Effector CD8-positive, alpha-beta T cell (primary cell): ENCODE measurements at places on chromosomes 1 and 21.

DNA sequence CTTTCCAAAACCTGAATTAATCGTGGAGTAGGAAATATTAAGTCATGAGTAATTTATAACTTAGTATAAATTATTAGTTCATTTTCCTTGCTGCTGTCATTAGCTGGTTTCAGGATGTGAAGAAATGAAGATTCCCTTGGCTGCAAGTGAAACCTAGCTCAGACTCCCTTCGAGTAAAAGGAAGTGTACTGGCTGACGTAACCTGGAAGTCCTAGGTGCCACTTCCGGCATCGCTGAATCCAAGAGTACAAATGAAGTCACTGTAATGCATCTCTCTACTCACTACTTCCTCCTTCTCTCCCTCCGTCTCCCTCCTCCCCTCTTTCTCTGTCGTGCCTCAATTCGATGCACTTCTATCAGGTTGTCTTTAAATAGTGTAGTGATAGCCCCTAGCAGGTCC, 28.8 kb downstream of the ZP4 start:
- no peak for DNase-seq

DNA sequence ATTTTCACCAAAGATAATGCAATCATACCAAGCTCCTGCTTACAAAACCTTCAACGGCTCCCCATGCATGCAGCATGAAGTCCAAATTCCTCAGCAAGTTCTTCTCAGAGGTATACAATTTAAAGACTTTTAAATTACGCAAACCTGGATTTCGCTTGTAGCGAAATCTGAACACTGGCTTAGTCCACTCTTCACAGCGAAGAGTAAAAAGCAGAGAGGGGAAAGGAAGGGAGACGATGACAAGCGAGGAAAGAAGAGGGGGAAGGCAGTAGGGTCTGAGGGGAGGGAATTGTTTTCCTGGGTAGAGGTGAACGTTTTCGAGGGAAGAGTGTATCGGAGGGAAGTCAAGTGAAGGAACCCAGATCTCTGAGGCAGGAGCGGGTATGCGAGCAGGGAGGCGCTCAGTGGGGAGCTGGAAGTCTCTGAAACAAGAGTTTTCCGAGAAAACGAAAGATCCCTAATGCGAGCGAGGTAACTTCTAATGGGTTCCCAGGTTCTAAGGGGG, 790 bp downstream of the TESK2 start:
- DNase-seq = no peak

GRCh38 chr1:158203693-158204457, 23.2 kb downstream of the CD1D start:
- DNase-seq = no peak

DNA sequence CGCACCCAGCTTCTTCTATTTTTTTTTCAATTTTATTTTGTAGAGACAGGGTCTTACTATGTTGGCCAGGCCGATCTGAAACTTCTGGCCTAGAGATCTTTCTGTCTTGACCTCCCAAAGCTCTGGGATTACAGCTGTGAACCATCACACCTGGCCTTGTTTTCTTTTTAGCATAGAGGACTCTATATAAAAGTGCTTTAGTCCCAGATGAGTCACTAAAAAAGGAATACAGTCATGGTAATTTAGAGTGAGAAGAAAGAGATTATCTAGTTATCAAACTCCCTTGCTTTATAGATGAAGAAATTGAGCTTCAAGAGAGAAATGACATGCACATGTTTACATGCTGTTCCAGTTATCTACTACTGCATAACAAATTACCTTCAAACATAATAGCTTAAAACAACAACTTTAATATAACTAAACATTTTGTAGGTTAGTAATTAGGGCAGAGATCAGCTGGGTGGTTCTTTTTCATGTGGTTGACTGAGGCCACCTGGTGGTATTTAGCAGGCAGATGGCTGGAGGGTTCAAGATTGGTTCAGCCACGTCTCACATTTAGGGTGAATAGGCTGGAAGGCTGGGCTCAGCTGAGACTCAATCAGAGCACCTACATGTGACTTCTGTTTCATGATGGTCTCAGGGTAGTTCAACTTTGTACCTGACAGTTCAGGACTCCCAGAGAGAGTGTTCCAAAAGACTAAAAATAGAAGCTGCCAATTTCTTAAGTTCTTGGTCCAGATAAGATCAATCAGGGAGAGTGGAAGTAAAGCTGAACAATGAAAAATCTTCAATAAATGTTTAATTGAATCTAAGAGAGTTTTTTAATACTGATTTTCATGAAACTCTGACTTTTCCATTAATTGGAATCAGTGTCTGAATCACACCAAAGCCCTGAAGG, 16.9 kb upstream of the MTF2 start:
- DNase-seq = no peak

DNA sequence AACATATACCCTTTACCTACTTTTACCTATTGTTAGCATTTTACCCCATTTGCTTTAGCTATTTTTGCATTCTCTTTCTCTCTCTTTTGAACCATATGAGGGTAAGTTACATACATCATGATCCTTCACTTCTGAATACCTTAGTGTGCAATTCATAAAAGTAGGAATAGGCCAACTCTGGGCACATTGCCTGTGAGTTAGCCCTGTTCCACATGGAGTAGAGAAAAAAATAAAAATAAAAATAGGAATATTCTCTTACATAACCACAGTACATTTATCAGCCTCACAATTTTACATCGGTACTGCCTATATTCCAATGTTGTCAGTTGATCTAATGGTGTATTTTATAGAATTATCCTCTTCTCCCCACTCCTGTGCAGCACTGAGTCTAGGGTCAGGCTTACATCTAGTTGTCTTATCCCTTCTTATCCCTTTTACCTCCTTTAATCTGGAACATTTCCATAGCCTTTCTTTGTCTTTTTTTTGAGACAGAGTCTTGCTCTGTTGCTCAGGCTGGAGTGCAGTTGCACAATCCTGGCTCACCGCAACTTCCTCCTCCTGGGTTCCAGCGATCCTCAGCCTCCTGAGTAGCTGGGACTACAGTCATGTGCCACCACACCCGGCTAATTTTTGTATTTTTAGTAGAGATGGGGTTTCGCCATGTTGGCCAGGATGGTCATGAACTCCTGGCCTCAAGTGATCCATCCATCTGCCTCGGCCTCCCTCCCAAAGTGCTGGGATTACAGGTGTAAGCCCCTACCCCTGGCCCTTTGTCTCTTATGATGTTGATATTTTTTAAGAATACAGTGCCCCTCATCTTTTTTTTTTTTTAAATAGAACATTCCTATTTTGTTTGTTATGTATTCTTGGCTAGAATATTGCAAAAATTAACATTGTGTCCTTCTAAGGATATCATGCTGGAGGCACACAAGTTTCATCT, 11.1 kb upstream of the SLC30A1 start:
- no peak for DNase-seq

- no peak for DNase-seq
Measured at GRCh38 chr1:61073871-61074270, 8.5 kb upstream of the NFIA start.

GRCh38 chr1:164562947-164563520, 4.0 kb downstream of the PBX1 start:
- DNase-seq = no peak

GRCh38 chr1:65308781-65309303, 501 bp upstream of the DNAJC6 start:
- DNase-seq = no peak

DNA sequence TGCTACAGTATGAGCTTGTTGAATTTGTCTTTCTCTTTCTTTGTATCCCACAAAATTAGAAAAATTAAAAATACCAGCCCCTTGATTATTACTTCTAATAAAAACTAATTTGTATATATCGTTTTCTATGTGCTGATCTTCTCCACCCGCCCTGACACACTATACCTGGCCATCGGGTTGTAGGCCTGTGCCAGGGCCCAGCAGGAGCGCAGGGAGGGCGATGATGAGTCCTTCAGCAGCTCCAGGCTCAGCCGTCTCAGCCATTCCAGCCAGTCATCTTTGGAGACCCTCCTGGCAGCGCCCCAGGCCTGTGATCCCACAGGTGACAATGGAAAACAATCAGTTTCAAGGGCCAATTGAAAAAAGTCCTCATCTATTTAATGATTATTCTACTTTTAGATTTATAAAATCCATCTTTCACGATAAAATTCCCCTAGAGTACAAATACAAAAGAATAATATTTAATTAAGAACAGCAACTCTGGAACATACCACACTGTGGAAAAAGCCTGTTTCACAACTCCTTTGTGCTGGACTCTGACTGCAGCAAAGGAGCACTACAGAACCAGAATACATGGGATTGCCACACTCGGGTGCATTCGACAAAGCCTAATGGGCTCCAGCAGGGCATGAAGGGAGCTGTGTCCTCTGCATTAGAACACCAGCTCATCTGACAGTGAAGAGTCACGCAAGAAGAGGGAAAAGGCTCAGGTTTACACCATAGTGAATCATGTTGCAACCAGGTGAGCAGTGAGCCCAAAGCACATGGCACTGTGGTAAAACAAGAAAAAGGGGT, 15.4 kb downstream of the ANGPTL7 start:
- no peak for DNase-seq

DNA sequence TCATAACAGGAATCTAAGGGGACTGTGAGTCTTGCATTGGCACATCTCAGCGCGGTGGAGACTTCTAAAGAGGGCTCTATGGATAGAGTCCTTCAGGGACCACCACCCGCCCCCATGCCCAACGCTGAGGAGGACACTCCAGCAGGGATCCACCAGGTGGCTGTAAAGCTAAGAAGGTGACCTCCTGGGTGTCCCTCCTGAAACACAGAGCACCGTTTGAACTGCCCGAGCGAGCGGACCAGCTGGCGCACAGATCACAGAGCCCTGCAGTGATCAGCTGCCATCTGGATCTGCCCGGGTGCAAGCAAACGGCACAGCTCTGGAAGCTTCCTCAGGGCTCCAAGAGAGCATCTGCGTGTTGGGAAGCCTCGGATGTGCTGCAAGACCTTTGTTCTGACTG, 51.3 kb upstream of the LYST start:
- DNase-seq = no peak

GRCh38 chr1:208180421-208180820, 63.8 kb downstream of the PLXNA2 start:
- DNase-seq = no peak

DNA sequence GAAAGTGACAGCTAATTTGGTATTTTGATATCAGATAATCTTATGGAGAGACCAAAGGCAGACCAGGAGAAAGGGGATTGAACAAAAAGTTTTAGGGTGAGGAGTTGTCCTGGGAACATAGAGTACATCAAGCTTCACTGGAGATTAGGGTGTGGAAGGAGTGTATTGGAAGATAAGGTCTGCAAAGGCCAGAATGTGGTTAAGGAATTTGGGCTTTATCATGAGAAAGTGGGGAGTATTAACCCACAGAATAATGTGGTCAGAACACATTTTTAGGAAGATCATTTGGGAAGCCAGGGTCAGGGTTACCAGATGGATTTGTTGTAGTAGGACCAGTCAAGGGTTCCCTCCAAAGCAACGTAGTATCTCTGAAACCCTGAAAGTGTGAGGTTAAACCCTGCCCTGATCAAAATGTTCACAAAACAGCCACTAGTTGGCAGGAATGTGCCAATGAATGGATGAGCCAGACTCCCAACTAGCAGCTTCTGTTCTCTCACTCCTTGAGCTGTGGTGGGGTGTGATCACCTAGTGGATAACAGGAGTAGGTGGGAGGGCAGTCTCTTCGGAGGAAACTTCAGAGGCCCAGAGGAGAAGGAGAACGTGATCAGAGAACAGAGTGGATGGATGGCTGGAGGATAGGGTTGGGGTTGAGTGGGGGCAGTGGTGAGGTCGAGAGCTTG, 35.8 kb downstream of the SLC2A1 start:
- DNase-seq = peak; percentile 26

GRCh38 chr21:44793592-44794374, 7.8 kb downstream of the UBE2G2 start:
- no peak for DNase-seq

DNA sequence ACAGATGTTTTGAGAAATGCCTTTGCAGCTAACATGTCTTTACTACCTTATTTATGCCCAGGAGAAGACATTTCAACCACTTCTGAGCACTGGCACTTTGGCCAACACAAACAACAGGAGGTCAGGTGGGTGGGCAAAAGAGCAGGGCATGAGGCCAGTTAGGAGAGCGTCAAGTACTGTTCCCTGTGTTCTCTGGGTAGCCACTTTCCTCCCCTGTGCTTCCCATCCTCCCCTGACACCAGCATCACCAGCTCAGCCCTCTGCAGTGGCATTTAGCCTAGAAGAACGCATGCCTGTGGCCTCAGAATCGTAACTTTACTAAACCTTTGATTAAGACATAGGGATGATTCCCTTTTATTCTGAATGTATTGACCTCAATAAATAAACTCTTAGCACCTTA, 18.3 kb downstream of the BTG2 start:
- DNase-seq = no peak

DNA sequence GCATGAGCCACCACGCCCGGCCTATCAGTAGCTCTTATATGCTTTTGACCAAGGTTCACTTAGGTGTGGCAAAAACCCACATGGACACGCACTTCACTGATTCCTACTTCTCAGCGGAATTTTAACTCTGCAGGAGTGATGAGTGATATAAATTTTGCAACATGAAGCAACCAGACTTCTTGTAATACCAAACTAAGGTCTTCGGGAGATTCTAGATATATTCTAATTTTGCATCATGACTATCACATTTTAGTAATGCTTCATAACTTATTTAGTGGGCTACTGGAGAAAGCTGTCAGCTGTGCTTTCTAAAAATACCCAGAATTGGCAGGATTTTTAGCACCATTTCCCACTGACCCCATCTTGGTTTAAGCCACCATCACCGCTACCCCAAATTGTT, 27.8 kb downstream of the RHCE start:
- DNase-seq = no peak

- DNase-seq = no peak
Measured at GRCh38 chr1:152533327-152533938, 19.2 kb downstream of the CRCT1 start.

GRCh38 chr1:103211073-103211472, 102.8 kb upstream of the COL11A1 start:
- no peak for DNase-seq

DNA sequence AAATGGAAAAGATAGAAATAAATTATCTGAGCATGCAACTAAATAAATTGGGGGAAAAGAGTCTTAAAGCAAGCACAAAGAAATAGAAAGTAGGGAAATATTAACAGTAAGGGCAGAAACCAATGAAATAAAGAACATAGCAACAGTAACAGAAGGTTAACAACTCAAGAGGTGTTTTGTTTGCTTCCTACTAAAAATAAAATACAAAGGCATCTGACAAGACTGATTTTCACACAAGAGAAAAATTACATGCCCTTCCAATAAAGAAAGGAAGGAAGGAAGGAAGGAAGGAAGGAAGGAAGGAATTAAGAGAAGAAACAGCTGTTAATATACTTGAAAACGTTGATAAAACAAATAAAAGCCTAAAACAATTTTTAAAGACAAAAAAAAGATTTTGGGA, 240.2 kb downstream of the SEC16B start:
- DNase-seq = no peak

DNA sequence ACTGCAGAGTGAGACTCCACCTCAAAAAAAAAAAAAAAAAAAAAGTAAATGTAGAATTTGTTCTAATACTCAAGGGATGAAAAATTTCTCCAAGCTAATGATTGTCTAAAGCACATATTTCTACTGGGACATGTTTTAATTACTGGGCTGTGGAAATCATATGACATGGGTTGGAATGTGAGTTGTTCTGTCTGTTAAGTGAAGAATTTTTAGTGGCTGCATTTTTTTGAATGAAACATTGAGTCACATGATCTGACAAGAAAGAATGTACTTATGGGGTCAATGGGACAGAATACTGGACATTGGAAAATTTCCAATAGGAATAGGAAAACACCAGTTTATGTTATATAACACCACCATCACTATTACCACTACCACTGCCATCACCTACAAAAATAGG, 123.8 kb upstream of the IVNS1ABP start:
- DNase-seq = no peak

GRCh38 chr1:185566995-185567394, 167.2 kb upstream of the HMCN1 start:
- peak; percentile 15 for DNase-seq
